GM12865 (cell line): ENCODE measurements at places on chromosomes 1 and 21.
A peak's percentile ranks its signal among the peaks of the same experiment; 100 is the strongest.

GRCh38 chr21:36132696-36133095, 2.2 kb upstream of the CBR3 start:
- no peak for DNase-seq

DNA sequence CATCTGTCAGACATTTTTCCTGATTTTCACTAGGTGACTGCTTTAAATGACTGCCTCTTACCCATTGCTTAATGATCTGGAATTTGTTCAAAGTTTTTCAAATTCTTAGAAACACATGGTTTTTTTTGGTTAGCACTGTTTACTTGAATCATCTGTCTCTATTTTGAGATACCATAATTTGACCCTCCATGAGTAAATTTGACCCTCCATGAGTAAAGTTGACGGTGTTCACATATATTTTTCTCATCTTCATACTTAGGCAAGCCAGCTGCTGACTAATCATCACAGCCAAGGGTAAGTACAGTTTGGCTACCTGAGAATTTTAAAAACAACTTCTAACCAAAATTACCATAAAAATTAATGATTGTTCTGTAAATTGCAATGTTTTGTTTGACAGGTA, 586.5 kb downstream of the PTBP2 start:
- no peak for DNase-seq

DNA sequence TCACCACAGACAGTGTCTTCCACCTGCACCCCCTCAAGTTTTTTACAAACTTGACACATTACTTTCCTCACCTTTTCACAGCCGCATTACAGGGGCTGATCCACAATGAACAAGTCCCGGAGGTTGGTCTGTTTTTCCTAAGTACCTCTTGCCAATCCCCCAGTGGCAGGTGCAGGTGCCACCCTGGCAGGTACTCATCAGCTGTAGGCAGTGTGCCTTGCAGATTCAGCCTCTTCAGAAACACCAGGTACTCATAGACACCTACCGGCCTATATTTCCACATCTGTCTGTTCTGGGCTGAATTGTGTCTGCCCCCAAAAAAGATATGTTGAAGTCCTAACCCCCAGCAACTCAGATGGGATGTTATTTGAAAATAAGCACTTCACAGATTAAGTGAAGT, 81.4 kb upstream of the CNIH3 start:
- no peak for DNase-seq

- DNase-seq = no peak
Observed at GRCh38 chr1:59220356-59220755, 76.5 kb upstream of the FGGY start.

- no peak for DNase-seq
Observed at GRCh38 chr1:60958001-60958400, 124.4 kb upstream of the NFIA start.

- DNase-seq = no peak
Observed at GRCh38 chr1:116518400-116518799, 52.4 kb downstream of the CD58 start.

DNA sequence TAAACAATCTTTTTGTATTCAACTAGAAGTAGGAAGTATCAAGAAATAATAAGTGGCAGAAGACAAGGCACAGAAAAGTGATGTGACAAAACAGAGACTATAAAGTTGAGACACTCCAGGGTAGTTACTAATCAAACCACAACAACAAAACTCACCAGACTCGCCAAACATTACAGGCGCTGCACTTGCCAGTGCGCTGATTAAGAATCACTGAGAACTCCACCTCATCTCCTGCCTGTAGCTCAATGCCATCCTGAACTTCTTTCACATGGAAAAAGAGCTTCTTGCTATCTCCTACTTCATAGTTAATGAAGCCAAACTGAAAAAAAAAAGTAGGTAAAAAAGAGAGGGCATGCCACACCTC, 2.8 kb upstream of the NRAS start:
- no peak for DNase-seq

DNA sequence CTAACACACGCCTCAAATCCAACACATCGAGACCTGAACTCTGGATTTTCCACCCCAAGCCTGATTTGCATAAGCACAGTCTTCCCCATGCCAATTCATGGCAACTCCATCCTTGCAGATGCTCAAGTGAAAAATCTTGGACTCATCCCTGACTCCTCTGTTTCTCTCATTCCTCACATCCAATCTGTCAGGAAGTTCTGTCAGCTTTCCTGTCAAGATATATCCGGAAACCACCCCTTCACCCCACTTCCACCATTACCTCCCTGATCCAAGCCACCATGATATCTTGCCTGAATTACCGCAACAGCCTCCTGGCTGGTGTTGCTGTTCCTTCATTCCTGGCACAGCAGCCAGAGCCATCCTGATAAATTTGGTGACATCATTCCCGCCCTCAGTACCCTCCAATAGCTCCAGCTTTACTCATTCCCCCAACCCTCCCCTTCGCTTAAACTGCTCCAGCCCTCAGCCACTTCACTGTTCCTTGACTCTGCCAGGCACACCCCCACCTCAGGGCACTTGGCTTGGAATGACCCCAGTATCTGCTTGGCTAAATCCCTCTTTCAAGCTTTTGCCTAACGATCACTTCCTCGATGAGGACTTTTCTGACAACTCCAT, 17.4 kb downstream of the TCEA3 start:
- DNase-seq = no peak

- DNase-seq = peak; percentile 52
Observed at GRCh38 chr21:30831194-30831765, 1.7 kb upstream of the KRTAP7-1 start.

- DNase-seq = no peak
Observed at GRCh38 chr1:25664357-25665199, 48.0 kb downstream of the MAN1C1 start.

GRCh38 chr1:32904797-32905196, 3.6 kb upstream of the TMEM54 start:
- DNase-seq = no peak

- DNase-seq = peak; percentile 66
Observed at GRCh38 chr1:53860967-53861411, 22.9 kb upstream of the NDC1 start.

DNA sequence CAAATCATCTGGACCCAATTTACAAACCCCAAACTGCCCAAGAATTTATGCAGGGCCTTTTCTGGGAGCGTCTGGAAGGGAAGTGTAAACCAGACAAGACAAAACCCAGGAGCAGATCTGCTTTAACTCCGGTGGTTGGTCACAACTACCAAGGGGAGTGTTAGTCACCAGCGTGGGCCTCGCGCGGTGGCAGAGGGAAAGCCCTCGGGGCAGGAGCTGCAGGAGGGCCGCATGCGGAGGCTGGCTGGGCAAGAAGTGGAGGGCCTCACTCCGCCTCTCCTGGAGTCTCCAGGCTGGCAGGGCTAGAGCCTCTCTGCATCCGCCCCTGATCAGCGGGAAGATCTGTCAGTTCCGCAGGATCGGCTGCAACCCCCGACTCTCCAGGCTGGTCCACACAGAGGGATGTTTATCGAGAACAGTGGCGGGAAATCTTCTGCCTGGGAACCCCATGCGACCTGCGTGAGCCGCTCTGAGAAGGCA, 2.0 kb downstream of the COL24A1 start:
- no peak for DNase-seq

- DNase-seq = no peak
Observed at GRCh38 chr1:167227934-167228378, 7.3 kb downstream of the POU2F1 start.

GRCh38 chr1:202122639-202123335, at the start of gene GPR37L1:
Gene GPR37L1, plus strand, starts transcription at chr1:202122917. Its CDS starts 47 bp downstream, at chr1:202122964.
- DNase-seq = no peak

GRCh38 chr1:46823151-46823550, 24.3 kb downstream of the CYP4B1 start:
- DNase-seq = no peak
